ENCODE measurements at places on chromosomes 2 and 18.

- no peak for DNase-seq
Measured at GRCh38 chr2:142918624-142919023, 41.2 kb downstream of the KYNU start.

- DNase-seq, result peak; percentile 29
Measured at GRCh38 chr2:206084439-206084869, 1.5 kb downstream of the INO80D start.

DNA sequence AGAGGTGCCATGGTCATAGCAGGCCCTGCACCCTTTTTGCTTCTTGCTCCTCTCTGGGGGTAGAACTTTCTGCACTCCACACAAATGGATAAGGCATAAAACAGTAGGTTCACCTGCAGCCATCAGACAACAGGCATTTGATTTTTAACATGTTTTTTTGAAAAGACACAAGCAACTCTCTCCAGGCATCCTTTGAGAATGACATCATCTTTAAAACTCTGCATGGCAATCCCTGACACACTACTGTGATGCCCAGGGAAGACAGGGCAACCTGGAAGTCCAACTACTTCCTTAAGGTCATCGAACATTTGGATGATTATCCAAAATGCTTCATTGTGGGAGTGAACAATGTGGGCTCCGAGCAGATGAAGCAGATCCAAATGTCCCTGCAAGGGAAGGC, 82.8 kb downstream of the SKA1 start:
- DNase-seq, result no peak

- no peak for DNase-seq
Measured at GRCh38 chr2:174005801-174006419, 40.7 kb upstream of the SP3 start.

- DNase-seq, result no peak
Measured at GRCh38 chr2:33022395-33022985, 75.7 kb downstream of the LTBP1 start.

GRCh38 chr2:158214431-158214830, 112.8 kb downstream of the UPP2 start:
- DNase-seq, result peak; percentile 18

DNA sequence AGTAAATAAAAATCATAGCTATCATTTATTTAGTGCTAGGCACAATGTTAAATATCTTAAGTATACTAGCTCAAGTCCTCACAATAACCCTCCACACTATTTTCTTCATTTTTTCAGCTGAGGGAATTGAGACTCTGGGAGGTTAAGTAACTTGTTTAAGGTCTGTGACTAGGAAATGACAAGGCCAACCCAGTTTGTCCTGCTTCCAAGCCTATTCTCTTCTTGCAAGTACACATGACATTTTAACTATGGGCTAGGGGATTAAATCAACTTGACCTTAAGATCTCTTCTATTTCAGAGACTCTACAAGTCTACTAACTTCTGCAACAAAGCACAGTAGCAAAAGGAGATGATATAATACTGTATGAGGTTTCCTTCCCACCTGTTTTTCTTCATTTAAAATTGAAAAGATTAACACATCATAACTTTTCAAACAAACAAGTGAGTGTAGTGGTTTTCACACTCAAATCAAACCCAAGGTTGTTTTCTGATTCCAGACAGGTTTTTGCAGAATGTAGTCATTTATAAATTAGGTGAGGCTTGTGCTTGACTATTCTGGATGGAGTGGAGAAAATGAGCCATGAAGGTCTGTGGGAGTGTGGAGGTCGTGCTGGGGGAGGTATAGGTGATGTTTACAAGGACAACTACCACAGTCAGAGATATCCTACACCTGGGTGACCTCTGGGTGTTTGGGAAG, 57.0 kb downstream of the CD28 start:
- no peak for DNase-seq

DNA sequence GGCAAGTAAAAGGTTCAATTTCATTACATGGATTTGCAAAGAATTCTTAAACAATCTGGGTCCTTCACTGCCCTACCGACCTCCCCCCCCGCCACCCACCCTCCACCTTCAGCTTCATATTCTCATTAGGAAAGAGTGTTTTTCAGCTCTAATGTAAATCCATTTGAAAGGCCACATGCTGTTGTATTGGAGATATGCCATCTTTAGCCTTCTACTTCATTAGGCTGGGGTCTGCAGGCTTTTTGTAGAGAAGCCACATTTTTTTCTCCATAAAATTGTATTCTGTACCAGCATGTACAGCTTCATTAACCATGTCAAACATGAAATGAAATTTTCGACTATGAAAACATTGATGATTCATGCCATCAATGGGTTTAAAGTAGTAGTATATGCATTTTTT, 42.8 kb upstream of the THUMPD2 start:
- DNase-seq, result no peak

- no peak for DNase-seq
Measured at GRCh38 chr2:63712748-63713147, 124.0 kb downstream of the MDH1 start.

GRCh38 chr18:6571239-6571602, 156.5 kb upstream of the L3MBTL4 start:
- DNase-seq, result no peak

DNA sequence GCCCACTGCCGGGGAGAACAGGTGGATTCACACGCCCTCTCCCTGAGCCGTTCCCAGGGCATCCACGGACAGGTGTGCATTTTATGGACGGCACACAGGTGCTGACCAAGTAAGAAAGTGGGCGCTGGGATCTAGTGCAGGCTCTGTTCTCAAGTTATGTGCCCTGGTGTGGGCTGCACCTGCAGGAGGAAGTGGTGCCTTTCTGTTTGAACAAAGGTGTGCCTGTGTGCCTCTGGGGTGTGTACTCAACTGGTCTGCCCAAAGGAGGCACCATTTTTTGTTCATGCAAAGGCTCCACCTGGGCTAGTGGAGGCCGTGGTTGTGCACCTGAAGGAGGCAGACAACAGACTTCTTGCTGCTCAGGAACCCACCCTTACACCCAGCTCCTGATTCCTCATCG, 88.2 kb upstream of the HK2 start:
- no peak for DNase-seq

DNA sequence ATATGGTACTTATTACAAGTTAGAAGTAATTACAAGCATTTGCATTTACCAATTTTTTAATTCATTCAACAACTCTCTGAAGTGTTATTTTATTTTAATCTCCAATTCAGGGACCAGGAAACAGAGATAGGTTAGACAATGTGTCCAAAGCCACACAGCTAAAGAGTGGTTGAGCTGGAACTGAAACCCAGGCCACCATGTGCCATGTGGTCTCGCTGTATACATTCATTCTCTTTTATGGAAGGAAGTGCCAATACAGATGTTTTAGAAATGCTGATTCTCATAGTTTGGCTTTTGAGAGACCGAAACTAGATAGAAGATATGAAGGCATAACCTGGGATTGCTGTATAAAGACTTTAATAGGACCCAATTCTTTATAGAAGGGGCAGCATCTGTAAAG, 684.6 kb upstream of the ID2 start:
- no peak for DNase-seq

- DNase-seq, result no peak
Measured at GRCh38 chr2:27991146-27991545, 100.6 kb downstream of the BABAM2 start.

- DNase-seq, result no peak
Measured at GRCh38 chr2:180449171-180449915, 442.2 kb upstream of the CWC22 start.

DNA sequence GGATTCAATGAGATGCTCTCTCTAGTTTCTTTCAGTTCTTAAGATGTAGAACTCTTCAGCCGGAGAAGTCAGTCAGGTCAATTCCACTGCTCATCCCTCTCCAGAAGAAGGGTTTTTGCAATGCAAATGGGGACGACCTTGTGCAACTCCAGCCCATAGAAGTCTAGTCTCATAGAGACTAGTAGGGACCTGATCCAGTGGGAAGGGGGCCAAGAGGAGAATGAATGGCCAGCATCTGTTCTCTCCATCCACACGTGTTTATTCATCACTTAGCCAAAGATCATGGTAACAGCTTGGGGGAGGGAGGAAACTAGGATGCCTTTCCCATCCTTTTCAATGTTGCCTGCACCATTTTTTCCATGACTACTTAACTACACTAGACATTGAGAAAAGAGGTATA, 120.2 kb downstream of the LAMA3 start:
- no peak for DNase-seq

GRCh38 chr18:8065284-8065683, 498.2 kb downstream of the PTPRM start:
- DNase-seq, result no peak

DNA sequence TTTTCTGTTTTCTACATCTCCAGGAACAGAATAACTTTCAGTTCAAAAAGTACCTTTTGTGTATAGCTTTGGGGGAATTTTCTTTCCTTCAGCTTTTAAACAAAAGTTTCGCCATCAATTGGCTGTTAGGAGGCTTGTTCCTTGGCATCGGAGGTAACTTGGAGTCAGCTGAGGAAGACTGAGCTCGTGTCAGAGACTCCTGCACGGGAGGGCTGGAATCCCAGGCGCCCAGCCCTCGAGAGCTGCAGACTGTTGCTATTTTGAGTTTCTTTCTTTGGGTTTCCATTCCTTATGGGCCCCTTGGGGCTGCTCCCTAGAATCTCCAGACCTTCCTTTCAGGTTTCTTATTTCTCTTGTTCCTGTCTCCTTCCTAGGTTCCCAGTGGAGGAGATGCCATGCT, 8.1 kb downstream of the EMILIN2 start:
- DNase-seq, result no peak

DNA sequence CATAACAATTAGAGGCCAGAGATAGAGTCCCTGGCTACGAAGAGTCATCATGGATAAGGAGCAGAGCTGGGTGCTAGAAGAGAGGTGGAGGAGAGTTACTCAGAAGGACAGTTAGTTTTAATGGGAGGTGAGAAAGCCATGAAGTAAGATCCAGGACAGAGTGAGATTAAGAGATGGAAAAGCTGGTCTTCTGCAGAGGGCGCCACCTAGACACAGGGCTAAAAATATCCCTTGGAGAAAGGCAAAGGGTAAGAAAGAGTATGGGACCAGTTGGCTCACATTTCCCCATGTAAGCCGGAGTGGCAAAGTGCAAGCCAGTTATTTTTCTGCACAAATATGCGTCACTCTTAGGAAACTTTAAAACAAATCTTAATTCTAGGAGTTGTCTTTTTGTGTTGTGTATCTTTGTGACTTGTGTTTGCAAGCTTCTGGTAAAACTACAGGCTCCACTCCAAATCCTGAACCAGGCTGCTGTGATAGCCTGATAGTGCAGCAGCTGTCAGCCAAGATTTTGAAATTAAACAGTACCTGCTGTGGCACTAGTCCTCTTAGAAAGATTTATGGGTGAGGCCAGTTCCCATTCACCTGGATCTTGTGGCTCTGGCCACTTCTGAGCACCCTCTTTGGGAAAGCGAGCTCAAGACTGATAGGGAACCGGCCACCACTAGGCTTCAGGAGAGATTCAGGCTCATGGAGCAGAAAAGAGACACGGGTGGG, 204.2 kb downstream of the TPGS2 start:
- DNase-seq, result no peak

GRCh38 chr2:36369163-36369562, 13.6 kb downstream of the CRIM1 start:
- DNase-seq, result no peak

GRCh38 chr2:217269701-217270484, 410.0 kb upstream of the TNP1 start:
- no peak for DNase-seq

DNA sequence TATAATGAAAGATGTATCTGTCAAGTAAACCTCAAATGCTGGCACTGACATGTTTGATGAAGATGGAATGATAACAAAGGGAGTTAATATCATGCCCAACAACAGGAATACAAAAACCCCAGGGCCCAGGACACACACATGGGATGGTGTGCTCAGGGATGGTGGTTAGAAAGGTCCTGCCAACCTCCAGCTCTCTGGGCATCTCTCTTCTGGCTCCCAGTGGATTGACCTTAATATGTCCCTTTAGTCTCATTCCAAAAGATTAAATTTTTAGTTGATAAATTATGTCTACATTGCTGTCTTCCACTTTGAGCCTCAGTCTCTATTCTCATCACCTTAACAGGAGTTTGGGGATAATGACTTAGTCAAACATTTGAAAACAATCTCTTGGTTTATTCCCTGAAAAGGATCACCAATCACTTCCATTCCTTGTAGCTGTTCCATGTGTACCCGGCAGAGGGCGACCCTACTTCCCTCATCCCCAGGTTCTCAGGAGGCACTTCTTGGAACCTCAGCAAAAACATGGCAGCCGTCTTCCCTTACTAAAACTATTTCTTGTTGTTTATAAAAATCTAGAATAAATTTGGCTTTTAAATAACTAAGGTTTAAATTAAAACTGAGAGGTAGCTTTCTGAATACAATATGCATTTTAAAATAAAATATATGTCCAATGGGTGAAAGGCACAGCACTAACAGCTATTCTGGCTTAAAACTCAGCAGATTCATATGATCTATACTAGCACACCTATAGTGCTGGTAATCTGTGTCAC, 29.6 kb downstream of the MCEE start:
- peak; percentile 37 for DNase-seq

DNA sequence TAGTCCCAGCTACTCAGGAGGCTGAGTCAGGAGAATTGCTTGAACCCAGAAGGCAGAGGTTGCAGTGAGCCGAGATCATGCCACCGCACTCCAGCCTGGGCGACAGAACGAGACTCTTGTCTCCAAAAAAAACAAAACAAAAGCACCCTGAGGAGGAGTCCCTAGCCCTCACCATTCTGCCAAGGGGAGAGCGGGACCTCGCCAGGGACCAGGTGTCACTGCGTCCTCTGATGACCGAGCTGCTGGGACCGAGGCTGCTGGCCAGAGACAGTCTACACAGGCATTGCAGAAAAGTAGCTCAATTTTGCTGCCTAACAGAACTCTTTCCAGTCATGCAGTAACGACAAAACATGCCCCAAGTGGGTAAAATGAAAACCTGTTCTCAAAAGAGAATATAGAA, 18.4 kb downstream of the NCK2 start:
- no peak for DNase-seq
